ENCODE measurements at places on chromosomes 1 and 21.
A peak's percentile ranks its signal among the peaks of the same experiment; 100 is the strongest.

DNA sequence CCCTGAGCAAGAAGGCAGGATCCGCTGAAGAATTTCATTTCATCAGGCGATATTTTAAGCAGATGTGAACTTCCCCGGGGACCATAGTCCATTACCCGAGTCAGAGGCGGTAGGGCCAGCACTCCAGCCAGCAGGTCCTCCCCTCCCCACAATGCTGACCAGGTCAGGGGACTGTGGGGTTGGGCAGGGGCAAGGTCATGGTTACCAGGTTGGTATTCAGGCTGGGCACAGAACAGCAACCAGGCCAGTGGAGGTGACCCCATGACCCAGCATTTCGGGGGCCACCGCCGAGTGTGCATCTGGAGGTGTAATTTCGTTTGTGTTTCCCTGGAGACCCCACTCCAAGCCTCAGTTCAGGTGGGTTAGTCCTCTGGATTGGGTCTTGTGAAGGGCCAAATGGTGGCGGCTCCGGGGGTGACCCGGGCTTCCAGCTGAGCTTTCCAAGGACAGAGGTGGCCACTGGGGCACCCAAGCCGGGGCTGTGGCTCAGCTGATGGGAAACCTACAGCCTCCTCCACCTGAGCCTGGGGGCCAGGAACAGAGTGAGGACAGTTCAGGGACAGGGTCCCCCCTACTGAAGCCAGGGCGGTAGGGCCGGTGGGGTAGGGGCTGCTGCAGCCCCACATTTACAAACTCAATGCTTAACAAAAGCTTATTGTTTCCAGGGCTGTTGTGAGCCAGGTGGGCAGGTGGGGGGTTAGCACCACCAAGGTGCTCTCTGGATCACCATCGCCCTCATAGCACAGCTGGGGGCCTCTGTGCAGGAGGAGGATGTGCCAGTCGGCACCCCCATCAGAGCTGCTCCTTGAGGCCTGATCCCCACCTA, 2.8 kb downstream of the PRDM16 start:
- DNase-seq: no peak

DNA sequence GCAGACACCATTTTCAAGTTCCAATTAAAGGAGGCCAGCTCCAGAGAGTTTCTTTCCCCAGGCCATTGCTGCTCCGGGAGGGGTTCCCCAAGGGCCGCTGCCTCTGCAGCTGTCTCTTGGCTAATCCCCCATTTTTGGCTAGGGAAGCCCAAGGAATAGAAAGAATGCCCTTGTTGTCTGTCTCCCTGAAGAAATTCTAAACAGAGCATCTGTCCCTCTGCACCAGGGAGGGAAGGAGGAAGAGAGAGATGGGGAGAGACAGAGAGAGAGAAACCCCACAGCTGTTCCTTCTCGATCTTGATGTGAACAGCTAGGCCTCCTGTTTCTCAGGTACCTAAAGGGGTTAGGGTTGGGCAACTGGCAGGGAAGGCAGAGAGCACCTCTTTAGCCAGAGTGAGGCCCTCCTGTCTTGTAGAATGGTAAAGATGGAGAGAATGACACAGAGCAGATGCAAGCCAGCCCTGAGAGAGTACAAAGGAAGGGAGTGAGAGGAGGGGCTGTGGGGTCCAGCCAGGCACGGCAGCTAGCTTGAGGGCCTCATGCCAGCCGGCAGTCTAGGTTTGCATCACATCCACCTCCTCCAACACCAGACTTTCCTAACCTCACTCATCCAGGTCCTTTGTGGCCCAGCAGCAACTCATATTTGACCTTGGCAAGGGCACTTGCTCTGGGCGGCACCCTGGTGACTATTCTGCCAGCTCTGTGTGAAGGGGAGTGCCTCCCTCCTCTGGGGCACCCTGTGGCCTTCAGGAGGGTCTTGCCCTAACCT, 13.1 kb downstream of the OPTC start:
- DNase-seq: no peak

GRCh38 chr1:168825820-168826219, 96.8 kb upstream of the DPT start:
- no peak for DNase-seq

GRCh38 chr1:48758976-48759375, 17.7 kb downstream of the BEND5 start:
- no peak for DNase-seq

- DNase-seq: no peak
These were observed 15.5 kb upstream of the MTARC2 start for GRCh38 chr1:220732621-220733020.

GRCh38 chr1:151581451-151581850, 30.4 kb upstream of the SNX27 start:
- no peak for DNase-seq

DNA sequence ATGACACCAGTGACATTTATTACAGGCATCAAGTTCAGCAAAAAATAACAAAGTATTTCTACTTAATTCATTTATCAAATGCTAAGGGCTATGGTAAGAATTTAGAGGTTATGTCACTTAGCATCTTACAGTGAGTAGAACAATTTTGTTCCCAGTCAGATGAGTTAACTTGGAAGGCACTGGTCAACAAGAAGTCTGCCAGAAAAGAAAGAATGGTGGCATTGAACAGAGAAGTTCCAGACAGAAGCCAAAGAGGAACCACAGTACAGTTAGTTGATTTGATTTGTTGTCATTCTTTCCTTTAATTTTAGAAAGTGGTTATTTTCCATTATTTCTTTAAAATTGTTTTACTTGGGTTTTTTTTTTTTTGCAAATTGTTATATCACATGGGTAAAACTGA, 232.2 kb upstream of the PKN2 start:
- no peak for DNase-seq

GRCh38 chr1:53644496-53644895, 94.5 kb downstream of the GLIS1 start:
- DNase-seq: no peak

DNA sequence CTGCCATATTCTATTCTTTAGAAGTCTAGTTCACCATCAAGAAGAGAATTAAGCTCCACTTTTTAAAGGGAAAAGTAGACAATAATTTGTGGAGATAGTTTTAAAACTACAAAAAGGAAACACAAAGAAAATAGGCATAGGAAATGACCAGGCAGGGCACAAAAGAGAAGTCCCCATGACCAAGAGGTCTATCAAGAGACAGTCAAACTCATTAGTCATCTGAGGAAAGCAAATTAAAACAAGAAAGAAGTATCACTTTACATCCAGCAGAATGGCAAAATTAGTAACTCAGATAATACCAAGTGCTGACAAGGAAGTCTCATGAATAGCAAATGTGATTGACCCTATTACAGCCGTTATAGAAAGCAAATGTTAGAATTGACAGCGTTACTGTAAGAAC, 243.7 kb upstream of the SNX7 start:
- no peak for DNase-seq

GRCh38 chr1:20466273-20466672, 19.7 kb downstream of the CAMK2N1 start:
- DNase-seq: no peak

DNA sequence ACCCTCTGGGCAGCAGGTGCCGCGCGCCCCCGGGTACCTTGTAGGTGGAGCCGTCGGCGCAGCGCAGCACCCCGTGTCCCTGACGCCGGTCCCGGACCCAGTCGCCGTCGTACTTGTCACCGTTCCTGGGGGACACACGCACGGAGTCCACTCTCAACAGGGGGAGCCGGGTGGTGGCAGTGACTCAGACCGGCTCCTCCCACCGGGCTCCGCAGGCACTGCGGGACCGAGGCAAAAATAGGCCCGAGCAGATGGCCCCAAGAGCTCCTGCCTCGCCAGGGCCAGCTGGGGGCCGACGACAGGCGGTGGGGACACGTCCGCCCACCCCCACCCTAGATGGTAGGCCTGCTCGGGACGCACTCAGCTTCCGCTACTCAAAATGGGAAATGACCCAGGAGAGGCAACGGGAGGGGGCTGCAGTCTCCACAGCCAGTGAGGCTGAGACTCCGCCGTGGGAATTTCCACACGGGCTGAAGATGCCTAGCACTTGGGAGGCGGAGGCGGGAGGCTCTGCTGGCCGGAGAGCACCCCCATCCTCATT, 6.3 kb downstream of the MORN1 start:
- peak; percentile 57 for DNase-seq

DNA sequence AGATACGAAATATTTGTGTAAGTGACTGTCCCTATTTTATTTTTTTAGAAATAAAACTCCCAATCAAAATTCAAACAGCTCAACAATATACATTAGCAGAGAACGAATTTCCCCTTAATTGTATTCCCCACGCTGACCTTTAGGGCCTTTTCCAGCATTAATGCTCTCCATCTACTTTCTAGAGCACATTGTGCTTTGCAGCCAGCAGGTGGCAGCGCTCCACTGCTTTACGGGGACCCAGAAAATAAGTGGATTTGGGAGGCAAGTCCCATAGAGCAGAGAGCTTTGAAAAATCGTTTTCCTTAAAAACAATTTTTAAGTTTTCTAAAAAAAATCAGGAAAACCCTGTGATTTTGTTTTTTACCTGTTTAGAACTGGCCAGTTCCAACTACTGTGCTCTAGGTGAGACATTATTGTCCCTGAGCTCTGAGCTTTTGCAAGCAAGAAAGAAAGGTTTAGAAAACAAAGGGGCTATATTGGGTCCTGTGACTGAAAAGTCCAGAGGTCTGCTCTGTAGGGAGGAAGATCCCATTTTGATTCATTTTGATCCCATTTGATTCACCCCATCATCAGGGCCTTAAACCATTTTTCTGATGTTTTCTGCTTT, 144.4 kb upstream of the ZNF644 start:
- DNase-seq: peak; percentile 72

GRCh38 chr1:156625436-156626078, 6.3 kb downstream of the HAPLN2 start:
- peak; percentile 79 for DNase-seq

DNA sequence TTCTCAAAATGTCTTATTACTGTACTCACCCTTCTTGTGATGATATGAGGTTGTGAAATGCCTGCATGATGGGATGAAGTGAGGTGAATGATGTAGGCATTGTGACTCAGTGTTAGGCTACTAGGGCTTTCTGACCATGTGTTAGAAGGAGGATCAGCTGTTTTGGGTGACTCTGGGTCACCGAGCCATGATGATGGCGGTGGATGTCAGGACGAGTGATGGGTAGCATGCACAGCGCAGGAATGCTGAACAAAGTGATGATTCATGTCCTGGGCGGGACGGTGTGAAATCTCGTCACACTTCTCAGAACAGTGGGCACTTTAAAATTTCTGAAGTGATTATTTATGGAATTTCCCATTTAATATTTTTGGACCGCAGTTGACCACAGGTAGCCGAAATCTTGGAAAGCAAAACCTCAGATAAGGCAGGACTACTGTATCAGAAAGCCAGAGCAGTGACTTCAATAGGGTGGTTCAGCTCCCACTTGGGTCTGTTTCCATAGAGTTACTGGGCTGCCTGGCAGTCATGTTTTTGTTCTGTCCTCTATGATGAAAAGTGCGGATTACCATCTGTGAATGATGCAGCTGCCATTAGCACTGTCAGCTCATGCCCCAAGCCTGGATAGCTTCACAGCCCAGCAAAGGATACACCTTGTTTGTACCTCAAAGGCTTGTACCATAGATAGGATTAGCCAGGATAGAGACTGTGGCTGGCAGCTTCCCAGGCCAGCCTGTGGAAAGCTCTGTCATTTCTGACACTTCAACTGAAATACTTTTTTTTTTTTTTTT, 26.6 kb downstream of the IL6R start:
- no peak for DNase-seq

DNA sequence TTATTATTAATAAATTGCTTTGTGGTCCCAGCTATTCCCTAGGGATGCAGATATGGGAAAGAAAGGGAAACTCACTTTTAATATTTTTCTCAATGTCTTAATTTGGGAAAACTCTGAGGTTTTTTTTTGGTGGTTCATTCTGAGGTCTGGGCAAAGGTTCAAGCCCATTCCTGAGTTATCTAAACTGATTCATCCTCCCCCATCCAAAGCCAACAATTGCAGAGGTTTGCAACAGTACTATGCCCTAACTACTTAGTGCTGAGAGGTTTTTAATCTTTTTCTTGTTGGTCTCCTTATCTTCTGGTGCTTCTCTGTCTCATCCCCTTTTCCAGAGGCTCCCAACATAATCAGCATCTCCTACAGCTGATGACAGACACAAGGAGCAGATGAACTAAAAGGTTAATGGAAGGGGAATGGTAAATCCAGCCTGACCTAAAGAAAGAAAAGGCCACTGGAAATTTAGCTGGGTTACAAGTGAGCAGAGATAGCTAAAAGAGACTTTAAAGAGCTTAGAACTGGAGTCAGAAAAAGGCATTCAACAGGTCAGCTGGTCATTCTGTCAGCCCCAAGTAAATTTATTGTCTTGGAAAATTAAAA, 390.4 kb downstream of the TGFB2 start:
- no peak for DNase-seq

GRCh38 chr1:21381354-21381753, 58.6 kb upstream of the NBPF3 start:
- no peak for DNase-seq

GRCh38 chr21:44881198-44881872, 7.8 kb upstream of the PTTG1IP start:
- no peak for DNase-seq

GRCh38 chr1:230248016-230248888, 177.9 kb downstream of the PGBD5 start:
- DNase-seq: no peak

DNA sequence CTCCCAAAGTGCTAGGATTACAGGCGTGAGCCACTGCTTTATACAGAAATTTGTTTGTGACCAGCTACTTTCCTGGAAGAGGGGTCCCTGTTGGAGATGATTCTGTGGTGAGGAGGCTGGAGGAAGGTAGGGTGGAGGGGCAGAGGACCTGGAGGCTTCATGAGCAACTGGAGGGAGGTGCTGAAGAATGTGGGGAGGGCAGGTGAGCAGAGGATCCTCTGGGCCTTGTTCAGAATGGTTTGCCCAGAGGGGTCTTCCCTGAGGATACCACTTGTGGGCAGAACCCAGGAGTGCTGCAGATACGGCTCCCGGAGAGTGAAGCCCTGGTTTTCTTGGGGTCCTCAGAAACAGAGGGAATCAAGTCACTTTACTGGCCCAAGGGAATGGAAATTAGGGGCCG, 67.2 kb upstream of the WDR26 start:
- no peak for DNase-seq

DNA sequence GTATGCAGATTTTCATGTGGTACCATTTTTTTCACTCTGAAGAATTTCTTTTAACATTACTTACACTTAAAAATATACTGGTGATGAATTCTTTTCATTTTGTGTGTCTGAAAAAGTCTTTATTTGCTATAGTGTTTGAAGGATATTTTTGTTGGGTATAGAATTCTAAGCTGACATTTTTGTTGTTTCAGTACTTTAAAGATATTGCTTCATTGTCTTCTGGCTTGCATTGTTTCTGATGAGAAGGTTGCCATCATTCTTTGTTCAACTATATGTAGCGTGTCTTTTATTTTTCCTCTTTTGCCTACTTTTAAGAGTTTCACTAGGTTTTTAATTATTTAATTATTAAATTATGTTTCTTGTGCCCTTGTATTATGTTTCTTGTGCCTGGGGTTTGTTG, 8.0 kb downstream of the HS2ST1 start:
- no peak for DNase-seq

- no peak for DNase-seq
These were observed 20.6 kb upstream of the PPM1J start for GRCh38 chr1:112735752-112736151.

- DNase-seq: no peak
These were observed 150.0 kb upstream of the ADGRL2 start for GRCh38 chr1:81650776-81651175.

- no peak for DNase-seq
These were observed 2.7 kb upstream of the VANGL2 start for GRCh38 chr1:160397651-160398050.

Data from sciatic nerve (tissue), 2 donors.